ENCODE measurements at places on chromosomes 6 and 20.

GRCh38 chr6:1468126-1468525 is 78.8 kb downstream of the FOXF2 start:
- DNase-seq: no peak

DNA sequence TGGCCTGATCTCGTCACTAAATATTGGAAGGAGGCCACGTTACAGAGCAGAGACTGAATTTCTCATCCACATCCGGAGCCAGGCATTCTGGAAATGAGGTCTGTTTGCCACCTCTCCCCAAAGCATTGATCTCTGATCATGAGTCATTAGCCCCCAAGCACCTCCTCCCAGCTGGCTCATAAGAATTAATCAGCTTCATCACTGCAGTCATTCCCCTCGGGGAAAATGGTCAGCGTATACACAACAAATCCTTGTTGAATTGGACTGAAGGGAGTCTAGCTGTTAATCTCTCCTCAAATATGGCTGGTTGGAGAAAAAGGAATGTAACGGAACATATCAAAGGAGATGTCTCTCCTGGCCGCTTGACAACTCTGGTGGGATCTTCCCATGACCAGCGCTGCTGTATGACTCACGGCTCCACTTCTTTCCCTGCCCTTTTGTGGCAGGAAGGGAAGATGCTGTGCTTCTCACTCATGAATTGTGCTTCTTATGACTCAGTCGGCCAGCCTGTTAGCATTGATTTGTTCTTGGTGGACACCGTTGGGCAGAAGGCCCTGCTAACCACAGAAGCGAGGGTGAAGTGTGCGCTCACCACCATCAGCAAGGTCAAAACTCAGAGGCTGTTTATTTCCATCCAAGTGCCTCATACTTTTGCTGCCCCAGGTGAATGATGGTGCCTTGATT is 76.7 kb downstream of the RNF182 start:
- DNase-seq: no peak

DNA sequence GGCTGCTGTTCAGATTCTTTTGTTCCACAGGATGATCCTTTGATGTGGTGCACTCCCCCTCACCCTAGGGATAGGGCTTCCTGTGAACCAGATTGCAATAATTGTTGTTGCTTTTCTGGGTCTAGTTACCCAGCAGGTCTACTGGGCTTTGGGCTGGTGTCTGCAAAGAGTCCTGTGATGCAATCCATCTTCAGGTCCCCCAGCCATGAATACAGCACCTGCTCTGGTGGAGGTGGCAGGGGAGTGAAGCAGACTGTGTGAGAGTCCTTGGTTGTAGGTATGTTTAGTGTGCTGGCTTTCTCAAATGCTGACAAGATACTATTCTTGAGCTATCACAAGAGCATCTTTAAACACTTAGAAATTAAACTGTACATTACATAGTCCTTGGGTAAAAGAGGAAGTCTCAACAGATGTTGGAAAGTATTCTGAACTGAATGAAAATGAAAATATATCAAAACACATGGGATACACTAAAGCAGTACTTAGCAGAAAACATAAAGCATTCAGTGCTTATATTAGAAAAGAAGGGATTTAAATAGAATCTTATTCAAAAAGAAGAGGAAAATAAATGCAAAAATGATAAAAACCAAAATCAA is 49.1 kb upstream of the CCR6 start:
- DNase-seq: no peak

DNA sequence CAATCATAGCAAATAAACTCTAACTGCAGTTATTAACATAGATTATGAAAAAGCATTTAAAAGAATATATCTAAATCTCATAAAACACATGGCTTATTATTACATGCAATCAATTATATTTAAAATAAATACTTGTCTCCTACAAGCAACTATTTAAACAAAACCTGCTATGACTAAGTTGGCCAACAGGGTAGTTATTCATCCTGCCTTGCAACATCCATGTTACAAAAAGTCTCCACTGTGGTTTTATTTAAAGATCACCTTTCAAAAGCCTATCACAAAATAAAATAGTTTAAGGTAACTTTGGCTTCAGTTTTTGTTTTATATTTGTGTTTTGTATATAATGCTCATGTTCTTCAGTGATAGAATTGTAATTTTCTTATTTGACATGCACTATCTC is 1127.0 kb upstream of the MAP3K7 start:
- DNase-seq: no peak

- DNase-seq: no peak
Measured at GRCh38 chr6:169165561-169166300, 87.9 kb downstream of the THBS2 start.

GRCh38 chr20:11569163-11569562 is 348.5 kb upstream of the BTBD3 start:
- no peak for DNase-seq

DNA sequence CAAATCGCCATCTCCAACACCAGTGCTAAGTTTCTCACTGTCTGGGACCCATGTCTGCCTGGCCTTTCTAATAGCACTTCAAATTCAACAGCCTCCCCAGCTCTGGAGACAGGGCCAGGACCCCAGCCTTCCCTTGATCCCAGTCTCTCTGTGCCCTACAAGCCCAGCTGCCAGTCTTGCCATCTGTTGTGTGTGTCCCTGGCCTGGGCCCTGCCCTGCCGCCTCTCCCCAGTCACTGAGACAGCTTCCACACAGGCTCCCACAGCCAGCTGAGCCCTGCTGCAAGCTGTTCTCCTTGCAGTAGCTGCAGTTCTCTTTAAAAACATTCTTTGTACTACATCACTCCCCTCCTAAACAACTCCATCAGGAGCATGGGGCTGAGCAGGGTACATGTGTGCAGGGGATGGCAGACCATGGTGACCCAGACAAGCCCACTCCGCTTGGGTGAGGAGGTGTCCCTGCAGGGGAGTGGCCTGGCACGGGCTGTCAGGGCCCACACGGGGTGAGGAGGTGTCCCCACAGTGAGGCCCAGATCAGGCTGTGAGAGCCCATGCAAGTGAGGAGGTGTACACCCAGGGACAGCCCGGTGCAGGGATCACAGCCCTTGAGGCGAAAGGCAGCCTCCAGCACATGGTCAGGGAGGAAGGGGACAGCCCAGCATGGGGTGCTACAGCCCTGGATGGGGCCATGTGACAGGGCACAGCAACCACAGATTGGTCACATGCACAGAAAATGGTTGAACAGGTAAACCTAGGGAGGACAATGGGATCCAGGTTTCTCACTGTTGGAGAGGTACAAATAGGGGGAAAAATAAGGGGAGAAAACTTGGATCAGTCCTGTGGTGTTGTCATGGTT is 16.2 kb downstream of the CST7 start:
- DNase-seq: no peak

GRCh38 chr6:13432526-13433184 is 54.7 kb downstream of the GFOD1 start:
- no peak for DNase-seq

GRCh38 chr20:8735674-8736073 is 333.2 kb upstream of the PLCB4 start:
- no peak for DNase-seq

- no peak for DNase-seq
Measured at GRCh38 chr6:121443971-121444541, 8.6 kb downstream of the GJA1 start.

DNA sequence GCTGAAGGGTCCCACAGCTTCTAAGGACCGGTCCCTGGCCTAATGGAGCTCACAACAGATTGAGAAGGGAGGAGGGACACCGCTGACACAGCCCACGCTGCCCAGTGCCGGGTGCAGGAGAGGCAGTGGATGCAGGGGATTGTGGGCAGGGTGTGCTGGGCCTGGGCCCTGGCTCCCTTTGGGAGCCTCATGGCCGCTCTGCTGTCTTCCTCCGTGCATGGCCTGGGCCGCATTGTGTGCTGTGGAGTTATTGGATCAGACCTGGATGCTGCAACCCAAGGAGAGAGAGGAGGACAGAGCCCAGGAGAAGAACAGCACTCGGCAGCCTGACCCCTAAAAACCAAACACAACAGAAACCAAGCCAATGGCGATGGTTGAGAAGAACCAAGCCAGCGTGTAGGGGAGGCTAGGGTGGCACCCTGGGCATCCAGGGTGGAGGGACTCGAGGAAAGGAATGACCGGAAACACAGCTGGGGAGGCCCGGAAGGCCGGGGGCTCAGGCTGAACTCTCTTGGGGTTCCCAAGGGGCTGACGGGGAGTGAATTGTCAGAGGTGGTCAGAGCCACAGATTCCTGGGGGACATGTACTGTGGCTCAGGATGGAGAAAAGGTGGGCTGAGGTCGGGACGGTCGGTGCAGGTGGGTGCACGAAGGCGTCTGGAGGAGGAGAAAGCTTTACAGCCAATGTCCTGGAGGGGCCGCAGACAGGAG is 41.0 kb downstream of the ERMARD start:
- no peak for DNase-seq

DNA sequence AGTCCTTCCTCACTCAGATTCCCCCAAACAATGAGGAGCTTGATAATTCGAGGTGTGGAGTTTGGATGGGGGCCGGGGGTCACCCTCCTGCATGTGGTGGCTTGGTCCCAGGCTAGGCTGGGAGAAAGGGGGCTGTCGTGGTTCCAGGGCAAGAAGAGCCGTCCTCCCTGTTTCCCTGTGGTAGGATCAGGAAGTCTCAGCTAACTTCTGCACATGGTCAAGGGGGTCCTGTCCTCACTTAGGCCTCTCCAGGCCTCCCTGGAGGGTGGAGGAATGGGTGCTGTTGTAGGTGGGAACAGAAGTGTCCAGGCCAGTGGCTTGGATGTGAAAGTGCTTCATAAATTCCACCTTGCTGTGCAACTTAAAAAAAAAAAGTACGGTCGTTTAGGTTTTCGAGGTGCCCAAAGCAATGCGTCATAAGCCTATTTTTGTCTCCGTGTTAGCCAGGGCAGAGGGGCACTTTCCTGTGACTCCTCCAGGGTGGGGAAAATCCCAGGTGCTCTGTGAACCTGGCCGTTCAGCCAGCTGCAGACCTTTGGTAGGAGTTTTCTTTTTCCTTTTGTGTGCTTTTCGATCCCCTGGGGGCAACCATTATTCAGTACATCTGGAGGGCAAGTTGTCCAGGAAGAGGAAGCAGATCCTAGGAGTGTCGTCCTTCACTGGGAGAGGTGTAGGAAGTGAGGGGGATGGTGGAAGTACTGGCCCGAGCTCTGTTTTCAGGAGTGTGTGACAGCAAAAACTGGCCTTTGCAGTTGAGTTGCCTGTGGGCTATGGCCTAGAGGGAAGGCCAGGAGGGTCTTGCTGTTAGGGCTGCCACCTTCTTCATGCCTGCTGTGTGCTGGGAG is 9.6 kb downstream of the IGF2R start:
- no peak for DNase-seq

DNA sequence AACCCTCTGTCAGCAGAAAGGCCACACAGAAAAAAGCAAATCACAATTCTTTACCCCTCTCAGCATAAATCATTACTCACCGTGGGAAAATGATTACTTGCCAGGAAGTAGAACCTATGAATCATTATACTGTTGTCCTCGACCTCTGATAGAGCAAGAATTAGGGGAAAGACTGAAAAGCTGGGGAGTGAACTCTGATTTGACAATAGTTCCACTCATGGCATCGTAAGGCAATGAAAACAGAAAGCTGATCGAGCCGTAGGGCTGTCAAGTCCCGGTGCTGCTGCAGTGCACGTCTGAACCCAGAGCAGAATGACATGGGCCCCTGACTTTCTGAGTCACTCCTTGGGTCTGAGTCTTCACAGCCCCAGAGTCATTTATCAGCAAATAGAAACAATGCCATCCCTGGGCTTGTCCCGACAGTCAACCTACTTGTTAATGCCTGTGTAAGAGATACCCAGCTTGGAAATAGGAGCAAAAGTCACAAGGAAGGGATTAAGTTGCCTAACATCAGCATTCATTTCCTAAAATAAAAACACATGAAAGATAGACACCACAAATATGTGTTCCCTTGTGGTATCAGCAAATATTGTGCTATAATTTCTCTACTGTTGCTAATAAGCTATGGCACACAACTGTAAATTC is 224.8 kb upstream of the MARCKS start:
- DNase-seq: peak; percentile 16

DNA sequence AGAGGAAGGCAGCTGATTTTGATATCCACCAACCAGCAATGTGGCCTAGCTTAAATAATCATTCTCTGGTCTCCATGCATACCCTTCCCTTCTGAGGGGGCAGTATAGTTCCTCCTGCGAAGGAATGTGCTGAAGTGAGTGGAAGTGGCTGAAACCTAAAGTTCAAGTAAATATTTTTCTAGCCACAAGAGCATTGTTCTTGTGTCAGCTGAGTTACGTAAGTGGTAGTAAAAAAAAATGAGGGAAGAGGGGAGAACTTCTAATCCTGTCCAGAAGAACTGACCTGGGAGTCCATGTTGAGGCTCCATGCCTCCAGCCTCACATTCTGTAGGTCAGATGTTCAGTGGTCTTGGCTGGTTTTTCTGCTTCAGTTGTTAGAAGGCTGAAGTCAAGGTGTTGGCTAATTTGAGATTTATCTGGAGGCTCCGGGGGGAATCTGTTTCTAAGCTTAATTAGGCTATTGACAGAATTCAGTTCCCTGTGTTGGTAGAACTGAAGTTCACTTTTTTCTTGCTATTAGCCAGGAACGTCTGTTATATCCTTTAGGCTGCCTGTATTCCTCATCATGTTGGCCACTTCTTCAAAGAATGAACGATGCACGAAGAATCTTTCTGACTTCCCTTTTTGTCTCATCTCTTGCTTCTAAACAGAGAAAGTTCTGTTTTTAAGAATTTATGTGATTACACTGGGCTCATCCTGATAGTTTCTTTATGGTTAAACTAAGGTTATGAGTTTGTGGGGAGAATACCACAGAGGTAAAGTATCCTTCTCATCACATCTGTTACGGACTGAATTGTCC is 207.1 kb upstream of the PRSS16 start:
- DNase-seq: no peak

DNA sequence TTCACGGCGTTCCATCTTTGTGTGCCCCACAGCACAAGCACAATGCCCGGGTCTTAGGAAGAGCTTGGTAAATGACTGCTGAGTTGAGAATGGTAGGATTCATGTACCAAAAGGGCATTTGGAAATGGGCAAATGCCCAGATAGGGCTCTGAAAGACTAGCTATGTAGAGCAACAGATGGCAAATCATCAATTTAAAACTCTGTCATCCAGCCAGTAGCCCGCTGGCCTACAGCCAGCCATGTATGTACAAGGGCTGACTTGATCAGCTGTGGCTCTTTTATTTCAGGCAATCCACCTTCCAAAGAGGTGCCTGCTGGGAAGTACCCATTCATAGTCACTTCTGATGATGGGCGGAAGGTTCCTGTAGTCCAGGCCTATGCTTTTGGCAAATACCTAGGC is 35.1 kb downstream of the NT5E start:
- DNase-seq: no peak

DNA sequence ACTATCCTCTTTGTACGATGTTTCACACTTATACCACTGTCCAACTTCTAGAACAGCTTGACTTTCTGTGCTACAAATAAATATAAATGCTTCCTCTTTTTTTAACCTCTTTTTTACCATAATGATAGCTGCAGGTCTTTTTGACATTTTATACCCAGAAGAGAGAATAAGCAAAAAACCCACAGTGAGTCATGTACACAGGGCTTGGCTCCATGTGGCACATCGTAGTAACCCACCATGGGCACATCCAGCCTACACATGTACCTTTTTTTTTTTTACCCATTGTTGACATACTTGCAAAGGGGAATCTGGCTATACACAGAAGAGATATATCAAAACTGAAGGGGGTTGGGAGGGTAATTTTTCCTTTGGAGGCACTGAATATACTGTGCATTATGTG is 59.5 kb upstream of the RSPO3 start:
- DNase-seq: no peak
